ENCODE measurements at places on chromosomes 7 and 10.

DNA sequence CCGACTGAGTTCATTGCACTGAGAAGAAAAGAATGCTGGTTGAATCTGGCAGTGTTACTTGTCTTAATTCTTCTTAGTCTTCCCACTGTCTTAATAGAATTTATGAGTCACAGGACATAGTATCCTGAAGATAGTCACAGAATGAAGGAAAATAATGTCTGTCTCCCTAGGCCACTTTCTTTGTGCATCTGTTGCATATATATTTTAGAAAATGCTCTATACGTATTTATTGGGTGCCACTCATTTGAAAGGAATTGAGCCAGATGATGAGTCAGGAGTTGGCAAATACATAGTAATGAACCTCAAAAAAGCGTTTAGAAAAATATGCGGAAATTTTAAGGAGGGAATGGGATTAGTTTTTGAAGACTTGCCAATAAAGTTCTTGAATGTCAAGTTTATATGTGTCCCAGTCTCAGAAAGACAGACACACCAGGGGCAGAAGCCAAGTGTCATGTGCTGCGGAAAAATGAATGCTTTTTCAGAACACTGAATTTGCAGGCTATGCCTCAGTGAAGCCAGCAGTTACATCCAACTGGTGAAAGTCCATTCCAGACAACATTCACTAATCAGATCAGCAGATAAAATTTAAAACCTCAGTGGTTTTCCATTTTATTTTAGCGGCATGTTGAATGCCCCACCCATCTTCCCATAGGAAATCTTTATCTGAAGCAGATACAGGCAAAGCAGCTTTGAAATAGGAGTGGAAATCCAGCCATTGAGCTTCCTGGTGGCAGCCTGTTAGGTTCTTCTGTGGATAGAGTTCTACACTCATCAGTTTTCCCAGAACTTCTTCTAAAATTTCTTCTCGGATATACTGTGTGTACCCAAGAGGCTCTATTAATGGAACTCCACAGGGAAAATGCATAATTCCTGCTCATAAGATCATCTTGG is 308.4 kb downstream of the BICC1 start:
- no peak for DNase-seq

DNA sequence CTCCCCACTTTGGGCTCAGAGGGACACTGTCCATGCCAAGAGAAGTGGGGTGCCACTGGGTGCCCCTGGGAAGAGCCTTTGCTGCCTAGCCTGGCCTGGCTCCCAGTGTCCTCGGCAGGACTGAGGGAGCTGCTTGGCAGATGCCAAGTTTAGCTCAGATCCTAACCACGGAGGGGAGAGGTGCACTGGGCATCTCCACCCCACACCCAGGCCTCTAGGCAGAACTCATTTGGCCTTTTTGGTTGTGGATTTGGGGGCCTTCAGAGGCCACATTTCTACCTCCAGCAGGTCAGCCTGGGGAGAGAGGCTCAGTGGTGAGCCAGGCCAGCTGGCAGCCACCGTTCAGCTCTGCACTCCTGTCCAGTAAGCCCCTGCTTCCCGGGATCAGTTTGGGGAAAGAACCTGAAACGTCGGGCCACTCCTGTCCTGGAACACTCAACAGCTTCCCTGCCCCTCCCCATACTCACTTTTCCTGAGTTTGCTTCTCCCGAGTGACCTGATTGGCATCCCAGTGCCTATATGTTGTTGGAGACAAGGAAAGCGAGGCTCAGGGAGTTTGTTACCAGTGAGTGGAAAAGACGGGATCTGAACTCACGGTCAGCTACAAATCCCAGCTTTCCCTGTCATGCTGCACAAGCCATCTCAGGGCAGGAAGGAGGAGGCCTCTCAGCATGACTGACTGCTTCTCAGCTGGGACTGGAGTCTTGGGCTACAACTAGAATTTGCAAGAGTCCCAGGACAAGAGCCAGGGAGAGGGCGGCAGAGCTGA is 11.2 kb upstream of the CXCL12 start:
- DNase-seq, result no peak

DNA sequence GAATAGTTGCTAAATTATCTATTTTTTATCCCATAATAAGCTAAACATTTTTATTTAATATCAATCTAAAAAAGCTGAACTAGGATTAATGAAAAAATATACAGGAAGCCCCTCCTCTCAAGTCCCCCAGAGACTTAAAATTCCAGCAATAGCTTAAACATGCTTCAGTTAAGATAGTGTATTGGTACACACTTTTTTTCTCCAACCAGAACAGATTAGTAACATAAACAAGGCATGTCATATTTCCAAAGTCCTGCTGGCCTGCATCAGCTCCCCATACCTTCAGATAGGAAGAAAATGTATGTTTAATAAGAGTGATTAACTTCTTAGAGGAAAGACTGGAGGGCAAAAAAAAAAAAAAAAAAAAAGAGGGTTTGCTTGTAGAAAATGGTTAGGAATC is 7.1 kb downstream of the TBX20 start:
- DNase-seq, result no peak

DNA sequence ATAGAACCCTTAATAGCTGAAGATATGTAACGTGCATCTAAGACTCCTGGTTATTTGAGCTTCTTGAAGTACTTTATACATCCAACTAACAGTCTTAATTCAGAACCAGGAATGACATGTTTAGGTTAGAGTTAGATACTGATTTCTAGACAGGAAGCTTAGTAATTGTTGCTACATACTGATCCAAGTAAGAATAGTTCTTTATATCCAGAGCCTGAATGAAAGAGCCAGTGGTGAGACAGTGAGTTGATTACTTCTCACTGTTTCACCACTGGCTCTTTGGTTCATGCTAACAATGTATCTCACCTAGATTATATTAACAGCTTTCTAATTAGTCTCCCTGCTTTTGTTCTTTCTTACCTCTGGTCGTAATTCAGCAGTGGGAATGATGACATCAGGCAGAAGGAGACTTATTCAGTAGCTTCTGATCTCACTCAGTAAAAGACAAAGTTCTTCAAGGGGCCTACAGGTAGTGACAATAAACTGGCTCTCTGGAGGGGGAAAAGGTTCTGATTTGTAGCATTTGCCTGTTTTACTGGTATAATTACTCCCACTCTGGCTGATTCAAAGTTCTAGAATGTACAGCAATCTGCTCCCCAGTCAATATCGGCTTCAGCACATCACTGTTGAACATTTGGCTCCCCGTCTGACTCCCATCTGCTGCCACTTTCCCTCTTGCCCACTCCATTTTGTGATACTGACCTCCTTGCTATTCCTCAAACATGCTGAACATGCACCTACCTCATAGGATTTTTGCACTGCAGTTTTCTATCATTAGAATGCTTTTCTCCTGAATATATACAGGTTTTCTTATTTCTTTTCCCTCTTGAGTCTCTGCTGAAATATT is 29.1 kb downstream of the MCU start:
- no peak for DNase-seq

- no peak for DNase-seq
These were observed 175.1 kb downstream of the HGF start for GRCh38 chr7:81594767-81595166.

GRCh38 chr10:124344931-124345330 is 73.8 kb downstream of the OAT start:
- no peak for DNase-seq

- DNase-seq, result no peak
These were observed 34.6 kb upstream of the PDK4 start for GRCh38 chr7:95630702-95631458.

GRCh38 chr7:17651863-17652385 is 288.4 kb downstream of the SNX13 start:
- no peak for DNase-seq

DNA sequence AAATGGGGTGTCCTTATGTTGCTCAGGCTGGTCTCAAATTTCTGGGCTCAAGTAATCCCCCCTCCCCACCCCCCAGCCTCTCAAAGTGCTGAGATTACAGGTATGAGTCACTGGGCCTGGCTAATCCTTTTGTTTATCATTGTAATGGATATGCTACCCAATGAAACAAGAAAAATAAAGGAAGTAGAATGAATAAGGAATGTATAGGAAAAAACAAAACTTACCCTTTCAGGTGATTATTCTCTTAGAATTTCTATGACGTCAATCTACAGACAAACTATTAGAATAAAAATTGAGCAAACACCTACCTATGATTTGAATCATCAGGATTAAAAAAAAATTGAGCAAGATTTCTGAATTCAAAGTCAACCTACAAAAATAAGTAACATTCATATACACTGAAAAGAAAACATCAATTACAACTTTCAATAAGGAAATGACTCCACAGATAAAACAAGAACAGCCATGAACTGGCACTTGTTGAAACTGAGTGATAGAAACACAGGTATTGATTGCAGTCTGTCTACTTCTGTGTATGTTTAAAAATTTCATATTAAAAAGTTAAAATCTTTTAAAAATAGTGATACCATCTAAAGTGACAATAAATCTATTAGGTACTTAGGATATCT is 12.2 kb downstream of the ADAM12 start:
- DNase-seq, result no peak

DNA sequence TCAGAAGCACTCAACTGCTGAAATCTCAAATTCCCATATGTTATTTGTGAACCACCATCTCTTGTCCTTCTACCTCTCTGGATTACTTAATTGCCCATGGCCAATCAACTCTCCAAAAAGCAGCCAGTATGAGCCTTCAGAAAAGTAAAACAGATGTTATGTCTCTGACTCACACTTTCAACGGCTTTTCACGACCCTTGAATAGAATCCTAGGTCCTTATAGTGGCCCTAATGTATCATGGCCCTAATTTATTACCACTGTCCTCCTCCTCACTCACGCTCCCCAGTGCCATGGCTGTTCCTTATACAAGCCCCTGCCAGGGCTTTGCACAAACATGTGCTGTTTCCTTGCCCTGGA is 20.0 kb downstream of the ZNF438 start:
- no peak for DNase-seq

DNA sequence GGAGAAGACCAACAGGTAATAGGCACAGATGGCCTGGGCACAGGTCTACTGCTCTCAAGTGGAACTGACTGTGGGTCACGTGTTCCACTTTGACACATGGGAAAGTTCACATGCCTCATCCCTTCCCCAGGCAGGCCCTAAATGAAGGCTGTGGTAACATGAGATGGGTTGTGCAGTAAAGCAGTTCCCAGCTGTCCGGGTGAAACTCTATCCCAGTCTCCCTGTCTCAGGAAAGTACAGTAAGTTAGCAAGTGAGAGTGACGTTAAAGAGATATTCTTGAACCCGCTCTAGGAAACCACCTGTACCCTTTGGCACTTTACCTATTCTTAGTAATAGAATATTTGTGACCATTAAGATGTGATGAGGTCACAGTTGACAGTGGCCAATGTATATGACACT is 343.7 kb upstream of the AOAH start:
- no peak for DNase-seq

DNA sequence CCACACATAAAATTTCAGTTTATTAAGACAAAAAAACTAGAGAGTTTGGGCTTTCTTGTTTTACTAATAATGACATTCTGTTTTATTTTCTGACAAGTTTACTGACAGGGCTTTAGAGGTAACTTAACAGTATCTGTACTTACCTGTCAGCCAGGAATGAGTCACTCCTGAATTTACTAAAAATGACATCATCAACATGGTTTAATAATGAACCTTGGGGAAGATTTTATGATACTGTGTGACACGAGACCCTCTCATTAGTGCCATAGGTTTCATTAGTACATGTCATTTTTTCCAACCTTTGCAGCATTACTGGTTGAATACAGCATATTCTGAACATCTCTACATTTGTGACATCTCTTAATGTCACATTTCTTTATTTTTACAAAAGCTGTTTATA is 131.1 kb downstream of the KCND2 start:
- no peak for DNase-seq

DNA sequence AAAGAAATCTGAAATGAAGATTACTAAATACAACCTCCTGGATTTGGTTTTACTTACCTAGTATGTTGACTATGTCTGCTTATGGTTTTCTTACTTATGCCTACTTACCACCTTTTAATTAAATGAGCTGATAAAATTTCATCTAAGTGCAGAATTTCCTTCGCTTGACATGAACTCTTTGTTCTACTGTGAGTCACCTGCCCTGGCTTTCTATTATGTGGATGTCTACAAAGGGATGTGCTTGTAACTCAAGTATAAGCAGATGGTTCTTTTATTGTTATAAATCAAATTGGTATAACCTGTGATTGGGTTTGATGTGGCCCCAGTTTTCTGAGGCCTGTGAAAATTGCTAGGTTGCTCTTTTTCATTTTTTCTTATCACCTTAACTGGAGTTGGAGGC is 389.1 kb upstream of the ANKRD30A start:
- DNase-seq, result no peak

DNA sequence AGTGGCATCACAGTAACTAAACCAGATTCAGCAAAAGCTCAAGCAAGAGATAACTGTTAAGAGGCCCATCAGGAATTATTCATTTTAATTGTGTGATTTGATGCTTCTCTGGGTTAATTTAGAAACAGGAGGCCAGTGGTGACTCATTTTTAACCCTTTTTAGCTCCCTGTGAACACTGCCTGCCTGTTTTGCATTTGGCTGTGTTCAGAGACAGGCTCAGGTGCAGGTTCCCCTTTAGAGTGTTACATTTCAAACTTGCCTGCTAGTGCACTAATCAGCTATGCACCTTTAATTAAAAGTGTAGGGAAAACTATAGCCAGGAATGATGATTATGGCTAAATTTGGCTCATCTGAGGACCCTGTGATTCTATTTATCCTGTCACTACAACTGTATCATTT is 6.5 kb downstream of the STAMBPL1 start:
- no peak for DNase-seq

DNA sequence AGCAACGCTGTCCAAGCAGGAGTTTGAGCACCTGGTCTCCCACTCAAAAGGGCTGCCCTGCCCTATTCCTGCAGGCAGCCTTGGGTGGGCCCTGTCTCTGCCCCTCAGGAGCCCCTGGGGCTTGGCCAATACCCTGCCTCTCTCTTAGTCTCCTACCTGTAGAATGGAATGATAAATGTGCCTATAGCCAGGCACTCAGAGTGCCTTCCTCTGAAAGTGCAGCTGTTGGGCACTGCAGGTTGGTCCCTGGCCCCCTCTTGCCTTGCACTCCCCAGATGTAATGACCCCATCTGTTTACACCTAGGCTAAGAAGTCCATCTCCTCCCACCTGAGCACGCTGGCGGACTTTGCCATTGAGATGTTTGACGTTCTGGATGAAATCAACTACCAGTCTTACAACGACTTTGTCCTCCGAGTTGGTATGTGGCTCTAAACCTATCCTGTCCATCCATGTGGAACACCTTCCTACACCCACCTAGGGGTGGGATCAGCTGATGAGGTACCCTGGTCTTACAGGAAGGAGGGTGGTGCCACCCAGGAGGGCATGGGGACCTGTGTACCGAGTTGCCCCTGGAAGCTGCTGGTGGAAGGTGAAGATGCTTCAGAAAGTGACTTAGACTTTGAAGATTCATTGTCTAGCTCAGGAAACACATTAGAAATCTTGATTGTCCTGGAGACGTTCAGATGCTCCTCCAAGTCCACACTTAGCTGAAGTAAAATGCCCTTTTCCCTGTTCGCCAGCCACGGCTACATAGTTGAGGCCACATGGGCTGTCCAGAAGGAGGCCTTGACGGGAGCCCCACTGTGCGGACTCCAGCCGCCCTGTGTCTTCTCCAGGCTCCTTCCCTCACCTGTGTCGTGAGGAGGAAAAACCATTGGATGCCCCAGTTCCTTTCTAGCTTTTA is 134.1 kb downstream of the ADCY1 start:
- no peak for DNase-seq

GRCh38 chr7:129110258-129110981 is 34.1 kb upstream of the TSPAN33 start:
- DNase-seq, result no peak
